Non-pigmented ciliary epithelial cell (primary cell): ENCODE measurements at places on chromosomes 11 and 22.

- no peak for DNase-seq
Observed at GRCh38 chr22:37019309-37020191, at the start of the genes MPST and TST. TSS of gene MPST (plus strand) at chr22:37019742. CDS start at chr22:37019837, 95 bp downstream. TSS of gene TST (minus strand) at chr22:37019447. CDS start at chr22:37018732, 715 bp downstream.

- no peak for DNase-seq
Observed at GRCh38 chr11:75547617-75548058, 14.4 kb upstream of the SERPINH1 start.

- no peak for DNase-seq
Observed at GRCh38 chr11:99020352-99021225, at the start of gene CNTN5. TSS of gene CNTN5 (plus strand) at chr11:99020949.

- no peak for DNase-seq
Observed at GRCh38 chr11:114612686-114613085, 17.1 kb upstream of the NXPE4 start.

DNA sequence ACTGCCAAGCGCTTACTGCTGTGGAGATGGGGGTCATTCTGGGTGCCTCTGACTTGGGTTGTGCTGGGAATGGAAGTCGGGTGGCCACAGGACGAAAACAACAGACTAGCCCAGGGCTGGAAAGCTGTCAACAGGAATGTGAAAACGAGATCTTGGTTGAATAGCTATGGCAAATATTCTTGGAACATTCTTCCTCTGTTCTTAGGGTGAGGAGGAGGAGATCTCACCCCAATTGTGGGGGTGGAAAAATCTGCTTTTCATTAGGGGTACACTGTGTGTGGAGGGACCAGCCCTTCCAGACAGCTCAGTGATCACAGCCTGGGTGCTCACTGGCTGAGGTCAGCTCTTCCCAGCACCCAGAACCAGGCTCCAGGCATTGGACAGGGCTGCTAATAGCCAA is 52.0 kb upstream of the PRSS23 start:
- no peak for DNase-seq

GRCh38 chr11:115499891-115500290 is 4.3 kb downstream of the CADM1 start:
- DNase-seq = no peak

- DNase-seq = no peak
Observed at GRCh38 chr11:6248248-6248647, 9.4 kb downstream of the CNGA4 start.

- DNase-seq = no peak
Observed at GRCh38 chr22:42315392-42315756, 44.9 kb upstream of the TCF20 start.

GRCh38 chr11:82733444-82734119 is at the start of gene FAM181B:
TSS of gene FAM181B (minus strand) at chr11:82733864. CDS start at chr11:82733729, 135 bp downstream.
- DNase-seq = no peak

- DNase-seq = no peak
Observed at GRCh38 chr11:121539000-121539399, 86.2 kb upstream of the SORL1-AS1 start.

DNA sequence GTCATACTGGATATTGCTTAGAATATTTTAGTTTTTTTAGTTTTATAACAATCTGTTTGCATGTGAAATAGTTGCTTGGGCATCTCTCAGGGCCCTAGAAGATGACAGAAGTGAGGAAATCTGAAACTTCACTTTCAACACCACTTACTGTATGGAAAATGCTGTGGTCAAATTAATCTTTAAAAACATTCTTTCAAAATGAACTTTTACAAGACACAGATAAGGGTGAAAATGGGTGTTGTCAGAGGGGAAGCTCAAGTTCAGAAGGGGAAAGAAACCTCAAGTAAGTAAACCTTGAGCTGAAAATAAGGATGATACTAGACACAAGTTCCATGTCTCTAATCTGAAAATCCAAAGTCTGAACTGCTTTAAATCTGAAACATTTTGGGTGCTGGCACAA is 1840.1 kb upstream of the RAG2 start:
- DNase-seq = no peak

GRCh38 chr11:37459456-37459855 is 861.4 kb upstream of the RAG2 start:
- DNase-seq = no peak

DNA sequence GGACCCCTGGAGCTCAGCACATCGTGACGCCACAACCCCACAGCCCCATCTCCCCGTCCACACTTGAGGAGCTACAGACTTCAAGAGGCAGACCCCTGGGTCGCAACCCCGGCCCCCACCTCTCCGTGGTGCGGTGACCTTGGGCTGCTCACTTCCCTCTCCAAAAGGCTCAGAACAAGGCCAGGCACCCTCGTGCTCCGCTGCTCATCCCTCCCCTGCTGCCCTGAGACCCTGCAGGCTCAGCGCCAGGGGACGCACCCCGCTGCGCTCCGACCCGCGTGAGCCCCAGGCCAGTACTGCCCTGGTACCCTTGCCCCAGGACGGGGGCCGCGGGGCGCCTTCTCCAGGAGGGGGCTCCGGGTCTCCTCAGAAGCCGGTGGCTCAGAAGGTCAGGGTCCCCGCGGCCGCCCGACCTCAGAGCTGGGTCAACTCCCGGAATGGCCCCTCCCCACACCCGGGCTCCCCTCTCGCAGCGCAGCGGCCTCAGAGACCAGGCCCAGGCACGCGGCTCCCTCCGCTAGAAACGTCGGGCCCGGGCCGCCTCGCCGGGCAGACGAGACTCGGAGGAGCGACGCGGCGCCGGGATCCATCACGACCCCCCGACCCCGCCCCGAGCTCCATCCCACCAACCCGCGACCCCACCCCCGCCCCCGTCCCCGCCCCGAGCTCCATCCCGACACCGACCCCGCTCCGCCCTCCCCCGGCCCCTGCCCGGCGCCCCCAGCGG is 563 bp downstream of the GATD1 start:
- no peak for DNase-seq
